ENCODE measurements at places on chromosomes 4 and X. TPM values are rescaled to one million over a fixed set of nuclear protein-coding genes. Genes with fewer than 3 reads are reported as not detected.

CXorf49 gene
- not detected for total RNA-seq

- DNase-seq = peak; percentile 83
Observed at GRCh38 chr4:74217365-74217764, 59.4 kb downstream of the MTHFD2L start.

DNA sequence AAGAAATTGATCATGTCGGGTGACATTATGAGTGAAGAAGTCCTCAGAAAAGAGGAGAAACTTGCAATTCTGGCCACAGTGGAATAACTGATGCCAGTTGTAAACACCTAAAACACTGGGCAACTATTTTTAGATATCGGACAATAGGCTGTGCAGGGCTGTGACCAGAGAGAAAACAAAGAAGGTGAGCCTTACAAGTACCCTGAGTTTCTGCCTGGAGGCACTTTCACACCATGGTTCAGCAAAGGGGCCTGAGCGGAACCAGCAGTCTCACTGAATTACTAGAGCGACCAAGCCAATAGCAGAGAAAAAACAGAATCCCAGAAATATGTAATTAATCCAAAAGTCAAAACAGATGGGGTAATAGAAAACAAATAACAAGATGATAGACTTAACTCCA lies 11.2 kb downstream of the IRAK1 start:
- no peak for DNase-seq

PCDH7 gene
- 35.9 TPM for total RNA-seq

DNA sequence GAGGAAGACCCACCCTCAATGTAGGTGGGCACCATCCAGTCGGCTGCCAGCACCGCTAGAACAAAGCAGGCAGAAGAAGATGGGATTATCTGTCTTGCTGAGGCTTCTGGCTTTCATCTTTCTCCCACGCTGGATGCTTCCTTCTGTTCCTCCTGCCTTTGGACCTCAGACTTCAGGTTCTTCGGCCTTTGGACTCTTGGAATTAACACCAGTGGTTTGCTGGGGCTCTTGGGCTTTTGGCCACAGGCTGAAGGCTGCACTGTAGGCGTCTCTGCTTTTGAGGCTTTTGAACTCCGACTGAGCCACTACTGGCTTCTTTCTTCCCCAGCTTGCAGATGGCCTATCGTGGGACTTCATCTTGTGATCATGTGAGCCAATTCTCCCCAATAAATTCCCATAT lies 55.1 kb downstream of the PDLIM5 start:
- no peak for DNase-seq

- DNase-seq = peak; percentile 59
Observed at GRCh38 chrX:103918050-103918449, 44.4 kb upstream of the TMSB15B start.
